ENCODE measurements at places on chromosomes 16 and 17.

- no peak for DNase-seq
These were observed 123.6 kb upstream of the MED13 start for GRCh38 chr17:62188713-62189112.

DNA sequence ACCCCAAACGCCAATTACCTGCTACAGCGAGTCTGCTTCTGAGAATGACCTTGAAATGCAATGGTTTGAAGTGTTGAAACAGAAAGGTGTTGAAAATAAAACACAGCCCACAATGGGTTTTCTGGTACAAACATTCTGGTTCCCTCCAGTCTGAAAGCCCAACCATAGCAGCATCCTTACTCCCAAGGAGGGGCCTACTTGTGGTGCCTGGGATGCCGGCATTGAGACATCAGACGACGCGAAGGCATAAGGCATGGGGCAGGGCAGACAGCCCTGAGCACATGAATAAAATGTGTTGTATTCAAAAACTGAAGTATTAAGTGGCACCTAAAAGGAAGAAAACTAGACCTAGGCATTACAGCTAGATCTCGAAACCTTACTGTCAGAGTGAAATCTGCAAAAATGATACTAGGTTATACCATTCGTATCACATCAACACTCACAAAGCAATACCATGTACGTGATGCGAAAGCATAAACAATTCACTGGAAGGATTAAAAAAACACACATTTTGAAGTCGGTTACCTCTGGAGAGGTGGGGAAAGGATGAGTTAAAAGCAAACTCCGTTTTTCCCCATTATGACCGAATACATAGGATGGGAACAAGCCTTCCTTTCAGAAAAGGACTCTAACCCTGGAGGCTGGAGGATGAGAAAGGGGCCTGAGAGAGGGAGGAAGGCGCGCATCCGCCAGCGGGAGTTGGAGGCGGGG, 702 bp downstream of the NUDT21 start:
- DNase-seq, result no peak

DNA sequence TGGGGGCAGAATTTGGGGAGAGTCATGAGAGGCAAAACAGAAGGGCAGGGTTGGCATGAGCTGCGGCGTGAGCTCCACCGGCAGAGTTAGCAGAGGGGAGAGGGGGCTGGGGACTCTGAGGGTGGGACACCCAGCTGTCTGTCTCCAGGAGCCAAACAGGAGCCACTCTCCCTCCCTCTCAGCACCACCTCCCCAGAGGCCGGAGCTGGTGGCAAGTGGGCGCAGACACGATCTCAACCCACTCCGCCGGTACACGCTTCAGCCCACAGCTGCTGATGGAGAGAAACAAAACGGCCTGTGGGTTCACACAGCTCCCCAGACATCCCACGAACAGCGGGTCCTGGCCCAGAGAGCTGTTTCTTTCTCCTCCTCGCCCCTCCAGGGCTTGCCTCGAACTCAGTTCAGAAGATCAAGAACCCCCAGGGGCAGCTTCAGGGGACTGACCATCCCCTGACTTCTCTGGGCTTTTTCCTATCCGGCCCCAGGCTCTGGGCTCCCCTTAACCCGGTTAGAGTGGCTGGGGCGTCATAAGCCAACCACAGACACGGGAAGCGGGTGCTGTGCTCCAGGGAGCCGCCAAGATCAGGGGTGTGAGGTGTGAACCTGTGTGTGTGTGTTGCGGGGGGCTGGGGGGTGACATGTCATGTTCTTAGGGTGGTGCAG, 7.6 kb downstream of the RHBDF2 start:
- DNase-seq, result no peak

DNA sequence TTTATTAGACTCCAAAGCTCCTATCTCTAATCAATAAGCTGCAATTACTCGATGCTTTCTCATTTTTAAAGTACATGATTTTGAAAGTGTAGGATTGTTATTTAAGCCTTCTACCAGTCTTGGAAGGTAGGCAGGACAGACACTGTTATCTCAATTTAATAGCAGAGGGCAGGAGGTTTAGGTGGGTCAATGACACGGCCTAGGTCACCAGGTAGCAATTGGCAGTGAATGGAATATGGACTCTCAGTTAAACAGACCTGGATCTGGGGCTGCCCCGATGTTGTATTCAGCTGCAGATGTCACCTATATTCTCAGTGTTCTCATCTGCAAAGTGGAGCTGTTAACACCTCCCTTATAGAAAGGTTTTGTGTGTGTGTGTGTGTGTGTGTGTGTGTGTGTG, 124.4 kb upstream of the ANKFN1 start:
- no peak for DNase-seq

- no peak for DNase-seq
These were observed 4.6 kb downstream of the GFOD2 start for GRCh38 chr16:67714522-67714921.

Data from glomerular endothelial cell (primary cell).